Aorta (tissue), 5 donors: ENCODE measurements at places on chromosomes 6 and 20. TPM values are rescaled to one million over a fixed set of nuclear protein-coding genes. Genes with fewer than 3 reads are reported as not detected.

Gene NRN1
- polyA plus RNA-seq = 3.8 TPM

- H3K27ac ChIP-seq = no peak overlapping the region
- no peak for DNase-seq
- H3K4me3 ChIP-seq = no peak overlapping the region
These were observed 6.1 kb upstream of the NSFL1C start for GRCh38 chr20:1472556-1473245.

GRCh38 chr6:108944071-108944470 lies 95.8 kb downstream of the ARMC2 start:
- no peak for DNase-seq
- no peaks in the 10 kb centered on the region for H3K27me3 ChIP-seq
- H3K4me3 ChIP-seq = no peak overlapping the region
- H3K36me3 ChIP-seq = no peaks in the 10 kb centered on the region

Gene SPTLC3
- polyA plus RNA-seq = 1.4 TPM

DNA sequence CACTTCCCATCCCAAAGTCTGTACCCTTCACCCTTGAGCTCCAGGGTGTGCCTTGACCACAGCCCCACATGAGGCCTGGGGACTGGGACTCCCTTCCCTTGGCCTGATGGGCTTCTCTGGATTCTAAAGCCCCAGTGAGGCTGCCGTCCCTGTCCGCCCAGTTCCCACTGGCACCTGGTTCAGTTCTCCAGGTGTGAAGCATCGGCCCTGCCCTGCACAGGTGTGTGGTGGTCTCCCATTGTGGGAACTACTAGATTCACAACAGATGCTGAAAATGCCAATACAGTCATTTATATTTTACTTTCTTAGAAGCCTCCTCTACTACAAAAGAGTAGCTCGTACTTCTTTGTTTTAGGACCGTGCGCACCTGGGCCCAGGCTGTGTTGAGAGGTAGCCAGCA lies 72.8 kb downstream of the TTLL2 start:
- H3K4me3 ChIP-seq = no peak overlapping the region
- H3K36me3 ChIP-seq = no peaks in the 10 kb centered on the region
- no peaks in the 10 kb centered on the region for H3K4me1 ChIP-seq
- no peak for DNase-seq

GRCh38 chr20:62923669-62924441 lies 2.5 kb downstream of the DIDO1 start:
- DNase-seq = no peak
- H3K27ac ChIP-seq = no peak overlapping the region
- no peaks in the 10 kb centered on the region for H3K4me1 ChIP-seq
- no peaks in the 10 kb centered on the region for H3K36me3 ChIP-seq
- no peaks in the 10 kb centered on the region for H3K27me3 ChIP-seq

- no peak overlapping the region for H3K4me3 ChIP-seq
- no peaks in the 10 kb centered on the region for H3K36me3 ChIP-seq
- DNase-seq = no peak
These were observed 134.3 kb downstream of the ISM1 start for GRCh38 chr20:13355411-13355810.

Gene ZC2HC1B
- not detected for polyA plus RNA-seq

Gene CALHM4
- polyA plus RNA-seq = not detected

Gene KIAA1755
- polyA plus RNA-seq = 31.9 TPM

Gene POFUT1
- polyA plus RNA-seq = 10.6 TPM

- H3K4me3 ChIP-seq = no peak overlapping the region
- H3K4me1 ChIP-seq = no peaks in the 10 kb centered on the region
- no peaks in the 10 kb centered on the region for H3K36me3 ChIP-seq
- no peaks in the 10 kb centered on the region for H3K27me3 ChIP-seq
These were observed 28.0 kb downstream of the PSMG4 start for GRCh38 chr6:3286641-3287171.

GRCh38 chr20:1533059-1533458 lies 24.4 kb downstream of the SIRPD start:
- H3K36me3 ChIP-seq = no peaks in the 10 kb centered on the region
- H3K27ac ChIP-seq = no peak overlapping the region
- no peak overlapping the region for H3K4me3 ChIP-seq
- H3K27me3 ChIP-seq = no peaks in the 10 kb centered on the region
- H3K4me1 ChIP-seq = no peaks in the 10 kb centered on the region
- DNase-seq = no peak

DNA sequence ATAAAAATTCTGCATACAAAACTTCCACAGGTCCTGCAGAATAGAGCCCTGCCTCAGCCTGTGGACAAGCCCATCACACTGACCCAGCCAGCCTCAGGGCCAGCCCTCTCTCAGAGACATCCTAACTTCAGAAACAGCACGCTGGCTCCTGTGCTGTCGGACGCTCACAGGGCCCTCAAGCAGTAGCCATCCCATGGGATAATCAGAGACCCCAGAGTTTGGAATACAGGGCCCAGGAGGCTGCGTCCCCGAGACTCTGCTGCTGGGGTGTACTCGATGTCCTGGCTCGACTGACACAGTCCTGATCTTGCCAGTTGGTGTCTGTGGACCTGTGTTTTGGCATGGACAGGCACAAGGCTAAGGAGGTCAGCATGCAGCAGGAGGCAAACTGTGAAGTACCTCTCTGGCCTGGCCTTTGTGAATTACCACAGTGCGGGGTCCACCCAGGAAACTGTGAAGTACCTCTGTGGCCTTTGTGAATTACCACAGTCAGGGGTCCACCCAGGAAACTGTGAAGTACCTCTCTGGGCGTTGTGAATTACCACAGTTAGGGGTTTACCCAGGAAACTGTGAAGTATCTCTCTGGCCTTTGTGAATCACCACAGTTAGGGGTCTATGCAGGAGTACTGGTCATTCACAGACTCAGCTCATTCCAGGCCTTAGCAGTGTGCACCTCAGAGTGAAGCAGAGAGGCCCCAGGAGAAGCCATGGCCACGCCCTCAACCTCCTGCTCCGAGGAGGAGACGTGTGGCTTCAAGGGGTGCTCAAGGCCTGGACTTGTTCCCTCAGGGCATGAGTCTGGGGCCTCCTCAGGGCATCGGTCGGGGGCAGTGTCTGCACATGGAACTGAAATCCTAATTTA lies 212.4 kb downstream of the SYNDIG1 start:
- peak; percentile 51 for DNase-seq
- H3K36me3 ChIP-seq = no peaks in the 10 kb centered on the region
- H3K4me1 ChIP-seq = no peaks in the 10 kb centered on the region
- H3K27me3 ChIP-seq = no peaks in the 10 kb centered on the region

Gene PNPLA1
- polyA plus RNA-seq = not detected

- no peak for DNase-seq
- H3K36me3 ChIP-seq = no peaks in the 10 kb centered on the region
- no peaks in the 10 kb centered on the region for H3K27me3 ChIP-seq
- H3K27ac ChIP-seq = no peak overlapping the region
These were observed 38.5 kb upstream of the TGM6 start for GRCh38 chr20:2342243-2342642.

DNA sequence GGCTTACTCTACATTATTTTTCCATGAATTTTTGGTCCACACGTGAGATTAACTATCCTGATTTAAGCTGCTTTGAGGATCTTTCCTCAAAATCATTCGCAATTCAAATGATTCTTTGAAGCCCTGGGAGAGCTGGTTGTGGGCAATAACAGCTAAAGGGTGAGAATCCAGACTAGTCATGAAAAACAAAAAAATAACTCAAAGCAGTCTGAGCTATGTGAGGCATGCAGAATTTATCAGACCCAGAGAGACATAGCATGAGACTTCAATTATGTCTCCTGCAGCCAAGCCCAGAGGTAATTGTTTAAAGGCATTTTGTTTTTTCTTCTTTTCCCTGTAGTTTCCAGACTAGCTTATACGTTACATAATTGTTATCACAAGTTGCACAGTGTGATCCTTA lies 517.3 kb upstream of the PTCHD4 start:
- H3K4me3 ChIP-seq = no peak overlapping the region
- DNase-seq = no peak
- no peaks in the 10 kb centered on the region for H3K4me1 ChIP-seq
- no peaks in the 10 kb centered on the region for H3K36me3 ChIP-seq

- H3K27me3 ChIP-seq = no peaks in the 10 kb centered on the region
- H3K27ac ChIP-seq = no peak overlapping the region
- no peaks in the 10 kb centered on the region for H3K36me3 ChIP-seq
- DNase-seq = no peak
These were observed 75.0 kb downstream of the CEP57L1 start for GRCh38 chr6:109170333-109170732.

DNA sequence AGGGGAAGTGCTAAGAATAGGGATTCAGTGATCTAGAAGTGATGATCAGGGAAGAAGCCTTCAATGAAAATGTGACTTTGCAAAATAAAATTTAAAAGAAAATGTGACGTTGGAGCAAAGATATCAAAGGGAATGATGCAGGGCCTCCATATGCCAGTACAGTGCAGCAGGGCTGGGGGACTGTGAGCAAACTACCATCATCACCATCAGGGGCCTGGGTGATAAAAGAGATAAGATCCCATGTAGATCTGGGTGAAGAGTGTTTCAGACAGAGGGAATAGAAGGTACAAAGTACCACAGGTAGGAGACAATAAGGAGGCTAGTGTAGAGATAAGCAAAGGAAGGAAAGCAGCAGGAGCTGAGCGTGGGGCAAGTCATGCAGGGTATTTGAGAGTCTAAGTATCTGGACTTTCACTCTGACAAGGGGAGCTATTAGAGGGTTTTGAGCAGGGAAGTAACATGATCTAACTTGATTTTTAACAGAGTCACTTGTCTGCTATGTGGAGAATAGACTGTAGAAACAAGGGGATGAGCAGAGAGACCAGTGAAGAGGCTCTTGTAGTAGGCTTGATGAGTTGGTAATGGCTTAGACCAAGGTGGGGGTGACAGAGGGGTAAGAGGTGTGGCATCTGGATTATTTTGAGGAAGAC lies 295.6 kb downstream of the ZFAND3 start:
- H3K27ac ChIP-seq = no peak overlapping the region
- DNase-seq = no peak

- no peak overlapping the region for H3K4me3 ChIP-seq
- H3K36me3 ChIP-seq = no peaks in the 10 kb centered on the region
- no peak for DNase-seq
- H3K4me1 ChIP-seq = no peaks in the 10 kb centered on the region
These were observed 152.0 kb downstream of the BMP7 start for GRCh38 chr20:57114290-57115005.
